KG1 (cell line): ENCODE measurements at places on chromosomes 5 and 9.

DNA sequence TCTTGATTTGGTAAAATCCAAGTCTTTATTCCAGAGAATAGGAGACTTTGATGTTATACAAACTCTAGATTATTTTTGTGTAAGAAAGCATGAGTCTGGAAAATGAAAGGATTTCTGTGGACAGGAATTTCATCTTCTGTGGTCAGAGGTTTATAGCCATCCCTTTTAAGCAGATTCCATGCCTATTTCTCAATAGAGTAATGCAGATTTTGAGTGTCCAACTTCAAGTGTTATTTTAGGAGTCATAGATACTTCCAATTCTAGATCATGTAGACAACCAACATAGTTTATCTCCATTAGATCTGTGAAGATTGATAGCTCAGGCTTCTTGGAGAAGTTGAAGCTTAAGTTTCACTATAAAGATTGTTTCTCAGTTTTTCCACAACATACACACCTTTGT, 379.7 kb downstream of the PSAT1 start:
- DNase-seq: no peak

DNA sequence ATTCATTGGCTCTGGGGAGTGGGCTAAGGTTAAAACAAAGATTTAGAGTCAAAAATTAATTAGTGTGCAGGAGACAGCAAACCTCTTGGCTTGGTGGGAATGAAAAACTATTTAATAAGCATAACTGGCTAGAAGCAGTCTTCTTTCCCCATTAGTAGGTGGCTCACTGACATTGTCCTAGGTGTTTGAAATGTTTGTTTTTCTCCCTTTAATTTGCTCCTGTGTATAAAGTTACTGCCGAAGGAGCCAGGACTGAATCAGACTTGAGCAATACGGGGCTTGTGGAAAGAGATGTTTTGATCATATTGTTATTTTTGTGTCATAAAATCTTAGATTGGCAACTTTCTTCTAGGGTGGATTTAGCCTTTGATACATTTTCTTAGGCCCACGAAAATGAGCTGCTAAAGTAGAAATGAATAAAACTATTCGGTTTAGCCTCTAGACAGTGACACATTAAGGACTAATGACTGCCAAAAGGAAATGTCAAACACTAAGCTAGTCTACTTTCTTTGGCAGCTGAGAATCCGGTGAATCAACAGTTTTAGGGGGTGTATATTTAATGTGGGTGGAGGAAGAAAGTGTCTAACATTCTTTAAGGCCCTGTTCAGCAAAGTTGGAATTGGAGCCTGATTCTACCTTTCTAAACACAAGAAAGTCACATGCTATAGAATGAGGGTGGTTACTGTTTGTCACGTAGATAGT, 30.2 kb downstream of the LRRTM2 start:
- DNase-seq: no peak

- no peak for DNase-seq
Measured at GRCh38 chr9:18245911-18246310, 228.0 kb upstream of the ADAMTSL1 start.

GRCh38 chr9:123725389-123725788, 204.5 kb downstream of the DENND1A start:
- no peak for DNase-seq

DNA sequence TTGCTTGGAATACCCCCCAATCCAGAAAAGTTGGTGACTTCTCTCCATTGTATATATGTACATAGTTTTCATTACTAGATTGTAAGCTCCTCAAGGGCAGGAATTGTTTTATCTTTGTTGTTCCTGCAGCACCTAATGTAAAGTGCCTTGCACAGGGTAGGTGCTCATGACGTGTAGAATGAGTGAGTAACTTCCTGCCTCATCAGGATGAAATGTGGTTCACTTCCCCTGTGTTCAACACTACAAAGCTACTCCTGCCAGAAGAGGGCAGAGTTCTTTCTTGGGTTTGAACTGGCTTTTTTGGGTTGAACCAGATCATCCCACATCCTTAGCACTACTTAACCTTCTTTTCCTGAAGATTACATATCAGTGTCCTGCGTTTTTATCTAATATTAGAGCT, 23.9 kb downstream of the GTF3C4 start:
- DNase-seq: peak; percentile 5

GRCh38 chr5:141656396-141656795, 5.2 kb upstream of the FCHSD1 start:
- DNase-seq: no peak

GRCh38 chr5:122165559-122166078, 36.3 kb downstream of the ZNF474 start:
- DNase-seq: no peak

DNA sequence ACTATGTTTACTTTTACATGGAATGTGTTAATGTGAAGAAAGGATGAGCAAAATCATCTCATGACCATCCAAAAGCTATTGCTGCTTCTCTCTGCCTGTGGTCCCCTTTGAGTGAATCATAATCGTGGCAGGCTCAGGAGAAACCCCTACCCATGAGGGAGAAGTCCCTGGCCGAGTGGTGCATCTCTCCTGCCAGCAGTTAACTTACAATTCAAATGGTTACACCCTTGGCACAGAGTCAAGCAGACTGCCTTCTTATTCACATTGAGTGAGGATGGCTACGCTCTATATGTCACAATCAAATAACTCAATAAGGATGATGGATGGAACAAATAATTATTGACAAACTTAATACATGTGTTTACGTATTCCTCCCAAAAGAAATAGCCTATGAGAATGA, 179.1 kb downstream of the FGF1 start:
- no peak for DNase-seq

- no peak for DNase-seq
Measured at GRCh38 chr9:72440378-72440777, 75.4 kb upstream of the ZFAND5 start.

DNA sequence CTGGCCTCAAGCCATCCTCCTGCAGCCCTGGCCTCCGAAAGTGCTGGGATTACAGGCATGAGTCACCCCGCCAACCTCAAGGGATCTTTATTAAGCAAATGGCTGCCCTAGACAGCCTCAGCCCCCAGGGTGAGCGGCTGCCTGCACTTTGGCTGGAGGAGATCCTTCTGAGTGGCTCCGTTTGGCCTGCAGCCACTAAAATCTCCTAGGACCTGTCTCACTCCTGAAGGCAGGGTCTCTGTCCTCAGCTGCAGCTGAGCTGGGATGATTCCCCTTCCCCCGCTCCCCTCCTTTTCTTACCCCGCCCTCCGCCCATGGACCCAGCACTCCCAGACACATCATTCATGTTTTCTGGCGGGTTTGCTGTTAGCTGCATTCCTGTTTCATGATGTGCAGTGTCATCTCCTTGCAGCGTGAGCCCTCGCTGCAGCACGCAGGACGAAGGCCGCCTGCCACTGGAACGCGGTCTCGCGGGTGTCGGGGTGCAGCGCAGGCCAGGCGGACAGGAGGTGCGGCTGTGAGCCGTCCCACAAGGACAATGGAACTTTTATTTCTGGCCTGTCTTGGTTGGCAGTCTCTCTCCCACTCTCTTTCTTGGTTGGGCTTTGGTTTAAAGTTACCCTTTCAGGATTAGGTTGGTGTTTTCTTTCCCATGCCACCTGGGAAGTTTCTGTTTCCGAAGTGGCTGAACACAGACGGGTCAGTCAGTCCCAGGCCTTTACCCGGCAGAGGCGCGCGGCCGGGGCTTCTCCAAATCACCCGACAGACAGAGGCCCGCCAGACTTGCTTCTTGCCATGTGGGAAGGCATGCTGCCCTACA, 137.1 kb downstream of the FOXD1 start:
- DNase-seq: no peak
